ENCODE measurements at places on chromosomes 4 and X. TPM values are rescaled to one million over a fixed set of nuclear protein-coding genes. Genes with fewer than 3 reads are reported as not detected.

AMTN gene
- total RNA-seq: not detected

DNA sequence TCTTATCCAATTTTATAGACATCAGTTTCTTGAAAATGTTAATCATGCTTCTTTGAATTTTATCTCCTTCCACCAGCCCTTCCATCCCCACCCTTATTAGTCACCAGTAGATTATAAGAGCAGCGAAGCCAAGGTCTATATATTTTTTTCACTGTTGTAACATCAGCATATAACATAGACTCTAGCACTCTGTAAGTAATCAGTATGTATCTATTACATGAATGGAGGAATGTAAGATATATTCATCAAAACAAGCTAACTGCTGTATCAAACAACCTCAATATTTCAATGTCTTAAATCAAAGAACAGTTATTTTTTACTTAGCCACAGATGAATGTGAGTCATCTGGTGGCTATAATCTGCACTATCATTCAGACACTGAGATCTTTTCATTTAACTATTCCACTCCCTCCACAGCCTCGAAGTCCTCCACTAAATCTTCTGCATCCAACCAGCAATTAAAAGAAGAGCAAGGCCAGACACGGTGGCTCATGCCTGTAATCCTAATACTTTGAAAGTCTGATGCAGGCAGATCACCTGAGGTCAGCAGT, 178.9 kb downstream of the CENPC start:
- no peak for DNase-seq

BEX4 gene
- 22.2 TPM for total RNA-seq

GRCh38 chr4:64305565-64306254, 103.5 kb downstream of the TECRL start:
- no peak for DNase-seq

SORBS2 gene
- 166 TPM for total RNA-seq

GRCh38 chr4:101292901-101293300, 54.4 kb downstream of the PPP3CA start:
- no peak for DNase-seq

ANKRD50 gene
- total RNA-seq: 39.9 TPM

- DNase-seq: no peak
These were observed 73.8 kb upstream of the FREM3 start for GRCh38 chr4:143773998-143774895.

GRCh38 chr4:26854701-26855100, 5.9 kb upstream of the STIM2 start:
- no peak for DNase-seq

MAB21L2 gene
- not detected for total RNA-seq

- peak; percentile 86 for DNase-seq
These were observed 122.5 kb downstream of the SPATA18 start for GRCh38 chr4:52173470-52174045.

DNA sequence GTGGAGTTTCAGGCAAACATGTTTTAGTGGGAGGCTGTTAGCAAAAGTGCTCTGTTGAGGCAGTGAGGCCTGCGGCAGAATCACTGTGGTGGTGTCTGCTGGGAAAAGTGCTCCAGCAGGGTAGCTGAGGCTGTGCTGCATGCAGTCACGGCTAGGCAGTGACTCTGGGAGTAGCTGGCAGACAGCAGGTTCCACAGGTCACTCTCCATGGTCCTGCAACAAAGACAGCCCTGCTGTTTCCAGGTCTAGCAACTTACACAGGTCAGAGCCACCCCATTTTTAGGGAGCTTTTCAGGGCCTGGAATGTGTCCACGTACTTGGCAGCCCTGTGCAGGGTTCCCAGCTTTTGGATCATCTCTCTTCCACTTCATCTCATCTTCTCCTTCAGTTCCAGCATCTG, 184.3 kb downstream of the NAA11 start:
- DNase-seq: no peak

WDR17 gene
- total RNA-seq: 2.5 TPM

GRCh38 chr4:4306920-4307319, 16.9 kb downstream of the ZBTB49 start:
- no peak for DNase-seq

- DNase-seq: no peak
These were observed 107.0 kb downstream of the ABLIM2 start for GRCh38 chr4:8051644-8052043.

AMOT gene
- 12.9 TPM for total RNA-seq

DNA sequence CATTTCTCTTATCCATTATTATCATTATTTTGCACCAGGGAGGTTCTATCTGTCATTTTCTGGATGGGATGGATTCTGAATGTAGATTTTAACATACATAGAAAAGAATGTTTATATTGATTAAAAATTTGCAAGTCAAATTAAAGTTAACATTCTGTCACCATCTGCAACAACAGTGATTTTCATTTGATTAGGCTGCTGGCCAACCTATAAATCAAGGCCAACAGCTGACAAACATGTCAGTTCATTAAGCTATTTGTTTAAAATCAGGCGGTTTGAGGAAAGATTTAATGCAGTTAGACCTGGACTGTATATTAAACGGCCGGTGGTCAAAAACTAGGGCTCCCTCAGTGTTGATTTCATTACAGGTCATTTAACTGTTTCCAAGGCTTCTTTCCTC, 109.5 kb upstream of the CBR4 start:
- DNase-seq: no peak

AREG gene
- 6.0 TPM for total RNA-seq

DNA sequence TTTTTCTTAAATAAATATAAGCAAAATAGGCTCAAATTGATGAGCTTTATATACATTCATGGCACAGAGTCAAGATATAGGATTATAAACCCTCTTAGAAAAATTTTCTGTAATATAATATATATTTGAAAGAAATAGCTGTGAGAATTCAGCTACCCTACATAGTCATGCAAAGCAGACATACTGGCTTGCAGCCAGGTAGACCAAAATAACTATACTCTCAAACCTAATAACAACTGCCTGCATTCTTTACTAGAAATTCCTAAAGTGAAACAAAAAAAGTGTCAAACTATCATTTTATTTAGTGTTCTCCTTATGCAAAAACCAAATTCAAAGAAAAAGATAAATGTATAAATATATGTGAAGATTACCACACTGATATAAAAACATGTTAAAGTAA, 1390.2 kb downstream of the C4orf33 start:
- DNase-seq: no peak

DNA sequence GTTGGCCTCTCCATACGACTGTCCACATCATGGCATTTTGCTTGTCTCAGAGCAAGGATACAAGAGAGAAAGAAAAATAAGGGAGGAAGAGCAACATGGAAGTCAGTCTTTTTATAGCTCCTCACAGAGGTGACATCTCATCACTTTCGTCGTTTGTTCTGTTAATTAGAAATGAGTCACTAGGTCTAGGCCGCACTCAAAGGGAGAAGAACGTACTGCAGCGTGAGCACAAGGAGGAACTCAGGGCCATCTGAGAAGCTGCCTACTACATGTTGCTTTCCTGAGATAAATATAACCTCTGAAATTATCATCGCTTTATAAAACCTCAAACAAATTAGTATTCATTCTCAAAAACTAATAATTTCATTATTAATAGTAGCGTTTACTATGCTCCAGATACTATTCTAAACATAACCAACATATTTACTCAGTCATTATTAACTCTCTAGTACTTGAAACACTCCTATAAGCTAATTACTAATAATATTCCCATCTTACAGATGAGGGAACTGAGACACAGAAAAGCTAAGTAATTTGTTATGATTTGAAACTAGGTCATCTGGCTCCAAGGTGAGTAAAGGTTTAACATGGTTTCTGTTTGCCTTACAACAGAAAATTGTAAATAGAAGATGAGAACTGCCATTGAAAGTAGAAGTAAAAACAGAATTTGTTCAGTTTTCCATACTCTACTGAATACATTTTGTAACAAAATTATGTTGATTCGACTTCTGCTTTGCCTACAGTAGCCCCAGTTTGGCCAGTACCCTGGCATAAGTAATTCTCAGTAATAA, 213.2 kb upstream of the UGT8 start:
- no peak for DNase-seq

DNA sequence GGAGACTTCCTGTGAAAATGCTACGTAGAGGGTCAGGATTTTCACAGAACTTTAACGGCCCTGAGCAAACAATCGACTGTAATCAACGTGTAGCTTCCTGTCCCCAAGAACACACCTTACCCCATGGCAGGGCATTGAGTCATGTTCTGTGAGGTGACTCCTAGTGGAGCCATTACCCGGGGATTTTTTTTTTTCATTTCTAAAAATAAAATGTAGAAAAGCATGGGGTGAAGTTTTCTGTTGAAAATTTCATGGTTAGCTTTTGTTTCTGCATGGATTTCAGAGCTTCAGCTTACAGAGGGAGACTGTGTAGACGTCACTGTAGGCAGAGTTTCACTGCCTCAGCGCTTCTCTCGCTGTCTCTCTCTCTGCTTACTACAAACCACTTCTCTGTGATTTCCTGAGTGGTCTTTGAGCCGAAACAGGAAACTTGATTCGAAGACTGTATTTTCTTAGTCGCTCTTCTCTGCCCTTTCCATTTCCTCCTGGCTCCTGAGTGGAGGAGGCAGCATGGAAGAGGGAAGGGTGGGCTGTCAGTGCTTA, 111.7 kb downstream of the NFKB1 start:
- DNase-seq: no peak

PNCK gene
- total RNA-seq: 58.9 TPM

GRCh38 chr4:116847616-116848015, 237.8 kb downstream of the TRAM1L1 start:
- no peak for DNase-seq

DNA sequence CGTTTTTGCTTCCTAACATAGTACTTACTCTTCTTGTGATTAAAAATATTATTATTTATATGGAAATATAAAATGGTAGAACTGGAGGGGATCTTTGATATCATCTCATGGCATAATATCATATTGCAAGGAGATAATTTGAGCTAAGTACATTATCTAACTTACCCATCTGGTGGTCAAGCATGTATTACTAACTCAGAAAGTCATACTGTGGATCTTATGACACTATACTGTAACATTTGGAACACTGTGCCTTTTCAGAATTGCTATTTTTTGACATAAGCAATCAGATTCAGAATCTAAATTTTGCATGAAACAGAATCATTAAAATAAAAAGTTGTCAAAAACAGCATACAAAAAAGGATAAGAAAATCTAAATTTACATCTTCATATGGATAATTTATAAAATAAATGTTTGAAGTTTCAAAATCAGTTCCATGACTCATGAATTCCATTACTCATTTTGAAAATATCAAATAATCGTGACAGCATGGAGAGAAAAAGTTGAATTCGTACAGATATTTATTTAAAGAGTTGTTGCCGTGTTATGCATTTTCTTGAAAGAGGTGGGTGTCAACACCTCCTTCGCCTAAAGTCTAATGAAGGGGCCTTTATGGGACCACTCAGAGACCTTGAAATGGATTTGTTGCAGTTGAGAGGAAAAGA, 928.1 kb downstream of the PDHA2 start:
- no peak for DNase-seq

SHROOM4 gene
- total RNA-seq: 8.0 TPM

DNA sequence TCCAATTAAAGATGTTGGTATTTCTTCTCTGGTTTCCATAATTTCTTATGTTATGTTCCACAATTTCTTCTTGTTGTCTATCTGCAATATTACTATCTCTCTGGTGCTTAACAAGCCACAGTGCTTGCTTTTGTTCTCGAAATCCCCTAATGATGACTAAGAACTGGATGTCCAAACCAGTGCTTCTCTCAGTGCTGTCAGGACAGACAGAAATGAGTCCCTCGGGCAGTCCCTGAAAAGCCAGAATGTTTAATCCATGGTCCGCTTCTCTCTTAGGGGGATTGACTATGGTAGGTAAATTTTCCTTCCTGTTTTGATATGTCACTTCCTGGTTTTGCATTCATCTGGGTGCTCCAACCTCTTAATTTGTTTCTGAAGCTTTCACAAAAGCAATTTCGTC, 321.6 kb upstream of the PCDH10 start:
- DNase-seq: no peak

ADH6 gene
- total RNA-seq: not detected

GRCh38 chr4:106253364-106254129, 62.5 kb downstream of the TBCK start:
- no peak for DNase-seq

DNA sequence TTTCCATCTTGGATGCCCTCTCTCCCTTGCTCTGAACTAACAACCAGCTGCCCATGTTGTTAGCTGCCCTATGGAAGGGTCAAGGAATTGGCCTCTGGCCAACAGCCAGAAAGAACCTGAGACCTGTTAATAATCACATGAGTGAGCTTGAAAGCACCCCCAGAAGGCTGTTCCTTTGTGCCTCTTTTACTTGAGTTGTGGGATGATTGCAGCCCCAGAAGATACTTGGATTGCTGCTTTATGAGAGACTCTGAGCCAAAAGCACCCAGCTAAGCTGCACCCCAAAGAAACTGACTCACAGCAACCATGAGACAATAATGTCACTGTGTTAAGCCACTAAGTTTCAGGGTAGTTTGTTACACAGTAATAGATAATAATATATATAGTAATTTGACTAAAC, 73.3 kb downstream of the FRYL start:
- no peak for DNase-seq

MTCP1 gene
- 15.7 TPM for total RNA-seq

DNA sequence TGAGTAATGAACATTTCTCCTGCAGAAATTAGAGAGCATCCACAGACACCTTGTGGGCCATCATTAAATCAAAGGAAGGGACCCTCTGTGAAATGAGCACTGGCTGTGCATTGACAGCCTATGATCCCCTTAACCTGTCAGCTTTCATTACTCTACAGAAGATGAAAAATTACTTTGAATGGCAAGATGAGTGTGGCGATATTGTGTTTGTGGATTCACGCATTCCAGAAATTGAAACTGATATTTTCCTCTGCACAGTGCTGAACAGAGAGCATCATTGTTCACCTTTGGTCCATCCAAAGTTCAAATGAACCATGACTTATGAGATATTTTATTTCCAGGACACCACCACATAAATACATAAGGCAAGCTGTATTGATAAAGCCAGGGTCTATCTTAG, 374.8 kb upstream of the ANXA10 start:
- DNase-seq: no peak

TBX22 gene
- not detected for total RNA-seq

STATH gene
- not detected for total RNA-seq

DNA sequence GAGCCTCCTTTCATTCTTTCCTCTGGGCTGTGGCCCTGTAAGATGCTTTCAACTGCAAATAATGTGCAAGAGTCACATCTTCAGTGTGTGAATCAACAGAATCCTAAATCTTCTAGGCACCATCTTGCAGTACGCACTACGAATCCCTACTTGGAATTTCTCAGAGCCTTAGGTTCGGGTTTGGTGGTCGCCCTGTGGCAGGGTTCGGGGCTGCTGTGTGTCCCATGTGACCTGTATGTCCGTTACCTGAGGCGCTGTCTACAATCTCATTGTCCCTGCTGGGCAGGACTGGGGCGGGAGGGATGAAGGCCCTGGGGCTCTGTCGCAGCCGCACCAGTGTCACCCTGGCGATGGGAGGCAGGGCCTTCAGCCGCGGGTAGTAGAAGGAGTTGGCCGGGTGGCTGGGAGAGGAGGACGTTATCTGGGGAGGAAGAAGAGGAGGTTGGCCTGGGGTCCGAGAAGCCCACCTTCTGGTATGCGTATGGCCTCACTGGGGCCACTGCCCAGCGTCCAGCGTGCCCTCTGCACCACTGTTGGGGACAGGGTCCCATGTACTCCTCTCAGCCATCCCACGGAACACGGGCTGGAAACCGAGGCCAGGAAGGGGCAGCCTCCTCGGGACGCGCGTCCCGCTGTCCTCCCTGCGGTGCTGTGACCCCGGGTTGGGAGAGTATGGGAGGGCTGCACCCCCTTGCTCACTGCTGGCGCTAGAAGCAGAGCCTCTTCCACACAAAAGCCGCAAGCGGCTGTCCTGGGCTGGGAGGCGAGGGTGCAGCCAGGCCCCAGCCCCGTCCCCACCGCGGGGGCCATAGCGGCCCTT, 2.0 kb downstream of the SPON2 start:
- peak; percentile 75 for DNase-seq

GRCh38 chr4:147836807-147837206, 104.9 kb downstream of the ARHGAP10 start:
- DNase-seq: no peak

All from posterior vena cava (tissue), 2 donors.